Activated CD4-positive, alpha-beta memory T cell treated with anti-CD3 and anti-CD28 coated beads, Interleukin-2, amount 10 ng/mL, durations not matched to agents 7 days and 5 days (primary cell): ENCODE measurements at places on chromosomes 3 and 15. TPM values are rescaled to one million over a fixed set of nuclear protein-coding genes. Genes with fewer than 3 reads are reported as not detected.

DNA sequence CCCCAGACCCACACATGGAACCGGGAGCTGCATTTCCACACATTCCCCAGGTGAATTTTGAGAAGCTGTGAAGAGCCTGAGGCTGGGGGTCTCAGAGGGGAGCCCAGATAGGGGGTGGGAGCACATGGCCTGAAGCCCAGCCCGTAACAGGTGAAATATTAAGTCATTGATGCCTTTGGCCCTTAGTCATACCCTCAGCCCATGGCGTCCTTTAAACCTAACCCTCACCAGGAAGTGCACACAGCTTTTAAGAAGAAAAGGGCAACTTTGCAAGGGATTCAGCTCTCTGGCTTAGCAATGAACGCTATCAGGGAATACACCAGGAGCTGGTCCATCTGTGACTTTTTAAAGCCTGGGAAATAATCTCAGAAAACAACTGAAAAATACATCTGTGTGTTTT lies 40.6 kb downstream of the WNT7A start:
- no peaks in the 10 kb centered on the region for H3K36me3 ChIP-seq
- no peak for DNase-seq
- no peaks in the 10 kb centered on the region for H3K27me3 ChIP-seq
- no peak overlapping the region for H3K4me3 ChIP-seq
- H3K4me1 ChIP-seq = no peaks in the 10 kb centered on the region
- no peak overlapping the region for H3K27ac ChIP-seq

Gene TMEM108
- not detected for total RNA-seq

GRCh38 chr3:128804811-128805155 lies 74.6 kb upstream of the ACAD9 start:
- H3K4me1 ChIP-seq = peaks cover 63% of the 10 kb centered on the region
- no peaks in the 10 kb centered on the region for H3K27me3 ChIP-seq
- peak overlapping the region; percentile 93 for H3K27ac ChIP-seq
- peaks cover 58% of the 10 kb centered on the region for H3K36me3 ChIP-seq
- peak overlapping the region; percentile 47 for H3K4me3 ChIP-seq

DNA sequence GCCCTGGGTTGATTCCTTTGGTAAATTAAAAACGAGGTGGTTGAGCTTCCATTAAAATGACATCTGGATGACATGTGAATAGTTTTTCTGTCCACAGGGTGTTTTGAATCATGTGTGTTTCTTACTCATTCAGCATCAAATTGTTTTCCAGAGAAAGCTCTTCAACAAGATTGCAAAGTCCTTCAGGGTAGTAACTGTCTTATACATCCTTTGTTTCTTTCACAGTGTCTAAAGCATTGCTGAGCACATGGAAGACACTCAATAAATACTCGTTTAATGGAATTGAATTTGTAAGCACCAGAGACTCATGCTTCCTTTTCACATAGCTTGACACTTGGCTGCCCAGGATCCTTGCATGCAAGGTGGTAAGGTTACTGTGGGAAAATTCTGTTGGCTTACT lies 223.1 kb upstream of the CNTN6 start:
- no peaks in the 10 kb centered on the region for H3K4me1 ChIP-seq
- H3K36me3 ChIP-seq = no peaks in the 10 kb centered on the region

DNA sequence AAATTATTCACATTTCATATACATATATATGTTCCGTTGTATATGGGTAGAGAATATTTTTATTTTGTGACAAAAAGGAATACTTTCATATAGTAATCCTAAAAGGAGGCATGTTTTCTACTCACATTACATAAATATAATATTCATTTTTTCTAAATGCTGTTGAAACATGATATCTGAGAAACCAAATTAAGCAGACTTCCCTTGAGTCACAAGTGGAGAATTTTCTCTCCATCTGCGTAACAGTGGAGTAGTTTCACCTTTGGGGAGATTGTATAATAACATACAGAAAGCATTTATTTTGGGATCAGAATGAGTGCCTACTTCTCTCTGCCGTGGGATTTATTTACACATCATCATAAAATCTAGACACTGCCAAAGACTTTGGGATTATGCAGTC lies 849.8 kb downstream of the NSUN3 start:
- H3K27ac ChIP-seq = no peak overlapping the region
- no peak overlapping the region for H3K4me3 ChIP-seq
- no peaks in the 10 kb centered on the region for H3K4me1 ChIP-seq
- no peaks in the 10 kb centered on the region for H3K36me3 ChIP-seq
- DNase-seq = no peak

- no peaks in the 10 kb centered on the region for H3K4me1 ChIP-seq
- H3K27me3 ChIP-seq = no peaks in the 10 kb centered on the region
- no peak for DNase-seq
- no peaks in the 10 kb centered on the region for H3K36me3 ChIP-seq
- H3K27ac ChIP-seq = no peak overlapping the region
These were observed 269.4 kb downstream of the GBE1 start for GRCh38 chr3:81492040-81492439.

GRCh38 chr3:49019941-49020329 lies 1.6 kb upstream of the DALRD3 start:
- peaks cover 44% of the 10 kb centered on the region for H3K36me3 ChIP-seq
- no peak for DNase-seq
- peaks cover 56% of the 10 kb centered on the region for H3K4me1 ChIP-seq
- H3K4me3 ChIP-seq = peak overlapping the region; percentile 98

GRCh38 chr3:11479221-11479620 lies 164.5 kb downstream of the VGLL4 start:
- no peak overlapping the region for H3K27ac ChIP-seq
- H3K27me3 ChIP-seq = no peaks in the 10 kb centered on the region
- peaks cover 6% of the 10 kb centered on the region for H3K36me3 ChIP-seq
- peaks cover 3% of the 10 kb centered on the region for H3K4me1 ChIP-seq

Gene BCL6
- total RNA-seq = 30.4 TPM

DNA sequence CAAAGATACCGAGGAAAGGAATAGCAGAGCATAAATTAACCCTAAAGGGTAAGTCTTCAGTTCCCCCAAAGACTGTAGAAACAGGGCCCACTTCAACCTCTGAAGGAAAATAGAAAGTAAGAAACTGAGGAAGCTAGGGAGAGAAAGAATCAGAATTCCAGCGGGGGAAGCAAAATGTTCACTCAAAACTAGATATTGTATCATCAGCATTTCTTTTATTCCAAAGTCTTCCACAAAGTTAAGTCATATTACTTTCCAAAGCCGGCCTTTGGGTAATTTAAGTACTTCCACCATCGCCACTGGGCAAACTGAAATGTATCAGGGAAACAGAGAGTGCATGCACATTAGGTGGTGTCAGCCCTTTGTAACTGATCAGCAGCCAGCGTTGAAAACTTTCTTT lies 88.3 kb downstream of the RSL24D1 start:
- H3K27me3 ChIP-seq = peaks cover 5% of the 10 kb centered on the region
- no peak for DNase-seq
- no peaks in the 10 kb centered on the region for H3K36me3 ChIP-seq
- H3K27ac ChIP-seq = no peak overlapping the region
- peaks cover 1% of the 10 kb centered on the region for H3K4me1 ChIP-seq
- no peak overlapping the region for H3K4me3 ChIP-seq

DNA sequence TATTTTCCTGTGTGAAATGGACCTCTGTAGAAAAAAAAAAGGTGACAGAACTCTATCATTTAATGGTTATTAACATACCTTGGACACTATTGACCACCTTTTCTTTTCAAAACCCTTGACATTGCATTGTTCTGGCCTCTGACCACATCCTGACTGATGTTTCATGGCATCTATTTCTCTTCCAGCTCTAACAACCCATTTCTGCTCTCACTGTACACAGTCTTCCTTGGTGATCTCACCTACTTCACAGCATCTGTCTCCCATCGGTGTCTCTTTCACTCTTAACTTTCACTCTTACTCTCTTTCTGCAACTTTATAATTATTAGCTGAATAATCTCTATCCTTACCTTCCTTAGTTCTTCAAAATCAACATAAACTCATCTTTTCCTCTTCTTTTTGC lies 217.4 kb upstream of the CD96 start:
- H3K36me3 ChIP-seq = no peaks in the 10 kb centered on the region
- H3K4me1 ChIP-seq = peaks cover 34% of the 10 kb centered on the region
- H3K27me3 ChIP-seq = no peaks in the 10 kb centered on the region
- peak overlapping the region; percentile 32 for H3K27ac ChIP-seq
- DNase-seq = no peak

Gene IP6K1
- total RNA-seq = 38.8 TPM

Gene TUSC7
- total RNA-seq = not detected
